Motor neuron (in vitro differentiated cells): ENCODE measurements at places on chromosomes 2 and 18. TPM values are rescaled to one million over a fixed set of nuclear protein-coding genes. Genes with fewer than 3 reads are reported as not detected.
A peak's percentile ranks its signal among the peaks of the same experiment; 100 is the strongest.

Gene SKOR2
- total RNA-seq: not detected in 2 replicates

Gene HTR2B
- total RNA-seq: 0.27 and 0.67 TPM in 2 replicates

Gene MOGAT1
- total RNA-seq: not detected in 2 replicates

Gene MC5R
- total RNA-seq: 0.16 TPM in 1 of 2 replicates, not detected in the other

DNA sequence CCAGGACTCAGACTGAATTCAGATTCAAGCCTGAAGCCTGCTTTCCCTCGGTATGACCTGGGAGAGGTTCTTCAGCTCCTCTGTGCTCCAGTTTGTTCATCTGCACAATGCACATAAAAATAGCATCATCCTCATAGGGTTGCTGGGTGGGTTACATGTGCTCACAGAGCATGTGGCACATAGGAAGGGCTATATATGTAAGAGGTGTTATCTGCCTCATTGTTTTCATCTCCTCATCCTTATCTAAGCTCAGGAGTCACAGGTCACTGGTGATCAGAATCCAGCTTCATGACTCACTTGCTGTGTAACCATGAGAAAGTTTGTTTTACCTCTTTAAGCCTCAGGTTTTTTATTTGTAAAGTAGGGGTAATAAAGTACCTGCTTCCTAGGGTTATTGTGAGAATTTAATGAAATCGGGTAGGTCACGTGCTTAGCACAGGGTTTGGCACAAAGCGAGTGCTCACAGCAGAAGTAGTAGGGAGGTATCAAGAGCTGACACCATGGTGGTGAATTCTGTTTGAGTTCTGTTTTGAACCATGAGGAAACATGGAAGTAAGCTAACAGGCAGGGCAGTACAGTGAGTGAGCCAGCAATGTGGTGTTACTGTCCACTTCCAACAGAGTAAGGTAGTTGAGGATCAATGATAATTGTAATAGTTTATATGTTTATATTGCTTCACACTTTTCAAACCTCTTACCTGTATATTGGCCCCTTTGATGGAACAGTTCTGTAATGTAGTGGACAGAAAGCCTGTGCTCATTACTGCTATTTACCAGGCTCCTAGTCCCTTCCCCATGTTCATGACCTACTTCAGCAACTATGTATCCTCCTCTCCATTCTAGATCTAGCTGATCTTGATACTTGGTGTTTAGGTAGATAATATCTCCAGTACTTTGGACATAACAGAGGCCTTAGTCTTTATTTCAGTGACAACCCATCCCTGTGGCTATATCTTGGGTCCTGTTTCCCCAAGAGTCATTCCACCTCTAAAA is 141.4 kb upstream of the LTBP1 start:
- ATAC-seq: peak; percentile 88

DNA sequence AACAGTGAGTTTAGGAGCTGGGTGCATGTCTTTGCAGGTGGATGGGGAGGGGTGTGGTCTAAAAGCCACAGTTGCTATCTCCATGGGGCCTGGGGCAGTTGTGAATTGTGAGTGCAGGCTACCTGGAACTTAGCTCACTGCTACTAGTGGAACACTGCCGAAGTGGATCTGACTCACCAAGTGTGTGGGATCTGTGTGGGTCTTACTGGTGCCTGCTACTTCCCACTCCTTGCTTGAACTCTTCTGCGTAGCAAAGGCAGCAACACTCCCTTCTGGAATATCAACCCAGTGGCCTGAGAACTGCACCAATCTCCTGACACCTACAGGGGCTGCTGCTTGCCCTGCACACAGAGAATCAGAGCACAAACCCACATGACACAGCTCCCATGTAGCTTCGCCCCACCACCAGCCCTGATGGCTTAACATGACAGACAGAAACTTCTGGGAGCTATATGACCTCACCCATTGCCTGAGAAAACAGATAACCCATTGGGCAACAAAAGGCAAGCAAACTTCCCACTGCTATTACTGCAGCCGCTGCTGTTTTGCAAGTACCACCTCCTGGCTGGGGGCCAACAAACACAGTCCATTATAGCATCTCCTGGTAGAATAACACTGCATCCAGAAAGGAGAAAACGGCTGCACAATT is 455.1 kb upstream of the DDX18 start:
- no peak for ATAC-seq

DNA sequence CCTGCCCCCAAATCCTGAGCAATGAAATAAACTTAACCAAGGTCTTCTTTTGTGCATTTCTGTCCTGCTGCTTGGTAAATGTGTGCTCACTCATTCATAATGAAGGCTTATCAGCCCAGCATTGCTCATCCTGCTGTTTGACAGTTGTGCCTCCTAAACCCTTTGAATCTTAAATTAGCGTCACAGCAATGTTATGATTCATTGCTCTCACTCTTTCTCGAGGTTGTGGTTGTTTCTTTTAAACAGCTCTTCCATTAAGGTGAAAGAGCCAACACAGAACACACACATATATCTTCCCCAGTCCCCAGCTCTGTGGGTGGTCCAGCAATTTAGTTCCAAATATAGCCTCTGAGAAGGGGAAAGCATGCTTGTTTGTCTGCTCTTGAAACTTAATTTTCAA is 84.0 kb downstream of the EVA1A start:
- ATAC-seq: peak; percentile 48
